ENCODE measurements at places on chromosomes 16 and 17. TPM values are rescaled to one million over a fixed set of nuclear protein-coding genes. Genes with fewer than 3 reads are reported as not detected.

The RNF222 gene
- not detected for total RNA-seq

DNA sequence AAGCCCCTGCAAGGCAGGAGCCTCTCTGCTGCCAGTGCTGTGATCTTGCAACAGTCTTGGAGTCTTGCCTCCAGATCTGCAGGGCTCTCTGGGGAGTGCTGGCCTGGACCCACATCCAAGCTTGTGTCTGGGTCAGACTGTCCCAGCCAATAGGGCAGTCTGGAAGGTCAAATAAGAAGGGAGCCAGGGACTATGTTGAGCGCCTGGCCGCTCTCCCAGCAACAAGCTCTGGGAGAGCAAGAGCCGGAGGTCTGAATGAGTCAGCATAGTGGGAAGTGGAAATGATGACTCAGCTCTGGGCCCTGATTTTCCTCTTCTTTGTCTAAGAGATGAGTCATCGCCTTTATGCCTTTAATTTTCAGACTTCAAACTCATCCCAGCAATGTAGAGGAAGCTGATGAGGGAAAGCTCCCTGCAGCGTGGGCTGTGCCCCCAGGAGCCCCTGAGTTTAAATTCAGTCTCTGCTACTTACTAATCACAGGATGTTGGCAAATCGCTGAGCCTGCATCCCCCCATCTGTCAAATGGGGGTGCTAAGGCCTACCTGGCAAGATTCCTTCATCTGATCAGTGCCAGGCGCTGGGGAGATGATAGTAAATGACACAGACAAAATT is 43.6 kb upstream of the HAPSTR1 start:
- H3K27ac ChIP-seq: peak overlapping the region; percentile 93
- DNase-seq: peak; percentile 100
- H3K4me1 ChIP-seq: peaks cover 47% of the 10 kb centered on the region
- H3K4me3 ChIP-seq: peak overlapping the region; percentile 52
- peaks cover 10% of the 10 kb centered on the region for H3K36me3 ChIP-seq

DNA sequence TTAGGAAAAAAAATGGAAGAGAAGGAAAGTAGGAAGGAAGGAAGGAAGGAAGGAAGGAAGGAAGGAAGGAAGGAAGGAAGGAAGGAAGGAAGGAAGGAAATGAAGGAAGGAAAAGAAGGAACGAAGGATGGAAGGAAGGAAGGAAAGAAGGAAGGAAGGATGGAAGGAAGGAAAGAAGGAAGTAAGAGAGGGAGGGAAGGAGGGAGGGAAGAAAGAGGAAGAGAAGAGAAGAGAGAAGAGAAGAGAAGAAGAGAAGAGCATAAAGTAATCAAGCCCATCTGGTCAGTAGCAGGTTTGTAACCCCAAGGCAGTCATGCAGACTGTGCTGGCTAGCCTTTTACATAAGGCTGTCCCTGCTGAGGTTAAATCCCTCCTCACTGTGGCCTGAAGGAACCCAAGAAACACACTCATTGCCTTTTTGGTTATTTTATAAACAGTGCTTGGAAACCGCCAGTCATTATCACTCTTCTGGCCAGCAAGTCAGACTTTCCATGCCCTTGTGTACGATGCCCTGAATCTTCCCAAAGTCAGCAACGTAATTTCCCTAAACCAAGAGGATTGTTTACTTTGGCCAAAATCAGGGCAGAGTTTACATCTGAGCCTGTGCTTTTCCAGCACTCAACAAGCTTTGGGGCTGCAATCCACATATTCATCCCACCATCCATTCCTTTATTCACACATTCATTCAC is 409.6 kb upstream of the MAF start:
- no peaks in the 10 kb centered on the region for H3K36me3 ChIP-seq
- no peak for DNase-seq
- H3K4me3 ChIP-seq: no peak overlapping the region
- H3K4me1 ChIP-seq: no peaks in the 10 kb centered on the region
- H3K27me3 ChIP-seq: peaks cover 3% of the 10 kb centered on the region
- H3K27ac ChIP-seq: no peak overlapping the region

The MEIOC gene
- not detected for total RNA-seq

The KRTAP2-1 gene
- 0.38 TPM for total RNA-seq

The CCL17 gene
- total RNA-seq: not detected

The OTOP3 gene
- not detected for total RNA-seq

GRCh38 chr17:33302394-33302793 is 9.3 kb upstream of the ASIC2 start:
- no peaks in the 10 kb centered on the region for H3K4me1 ChIP-seq

GRCh38 chr17:72423286-72423589 is 302.4 kb downstream of the SOX9 start:
- H3K27me3 ChIP-seq: no peaks in the 10 kb centered on the region
- no peak for DNase-seq
- peaks cover 49% of the 10 kb centered on the region for H3K4me1 ChIP-seq
- H3K36me3 ChIP-seq: peaks cover 8% of the 10 kb centered on the region

DNA sequence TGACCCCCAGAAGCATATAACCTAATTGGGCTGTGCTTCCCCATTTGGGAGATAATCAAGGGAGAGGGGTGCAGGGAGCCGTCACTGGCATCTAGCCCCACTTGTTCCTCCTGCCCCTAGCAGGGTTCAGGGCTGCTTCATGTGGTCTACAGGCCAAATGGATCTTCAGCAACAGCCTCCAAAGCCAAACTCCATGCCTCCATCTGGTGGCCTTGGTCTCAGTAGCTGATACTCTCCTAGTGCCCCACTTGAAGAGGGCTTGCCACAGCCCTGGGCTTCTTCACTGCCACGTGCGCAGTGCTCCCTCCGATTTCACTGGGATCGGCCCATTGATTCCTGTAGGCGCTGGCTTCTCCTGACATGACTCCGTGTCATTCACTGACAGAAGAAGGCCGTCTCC is 24.6 kb downstream of the LYRM9 start:
- no peak overlapping the region for H3K27ac ChIP-seq
- H3K4me3 ChIP-seq: no peak overlapping the region
- no peak for DNase-seq
- H3K27me3 ChIP-seq: peaks cover 18% of the 10 kb centered on the region
- H3K4me1 ChIP-seq: no peaks in the 10 kb centered on the region

GRCh38 chr17:39683295-39683939 is 4.4 kb downstream of the PGAP3 start:
- peaks cover 13% of the 10 kb centered on the region for H3K4me1 ChIP-seq
- H3K27ac ChIP-seq: no peak overlapping the region
- no peak overlapping the region for H3K4me3 ChIP-seq
- DNase-seq: no peak
- no peaks in the 10 kb centered on the region for H3K27me3 ChIP-seq
- H3K36me3 ChIP-seq: peaks cover 12% of the 10 kb centered on the region

DNA sequence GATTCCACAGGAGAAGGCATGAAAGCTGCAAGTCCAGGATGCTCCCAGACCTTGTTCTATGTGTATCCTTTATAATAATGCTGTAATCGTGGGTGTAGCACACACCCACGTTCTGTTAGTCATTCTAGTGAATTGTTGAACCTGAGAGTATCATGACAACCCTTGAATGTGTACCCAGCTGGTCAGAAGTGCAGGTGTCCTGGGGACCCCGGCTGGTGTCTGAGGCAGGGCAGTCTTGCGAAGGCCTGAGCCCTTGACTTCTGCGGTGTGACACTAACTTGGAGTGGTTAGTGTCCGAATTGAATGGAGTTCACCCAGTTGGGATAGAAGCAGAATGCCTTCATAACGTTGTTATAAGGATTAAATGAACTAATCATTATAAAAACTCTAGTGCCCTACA is 218.0 kb upstream of the TNRC6C start:
- no peaks in the 10 kb centered on the region for H3K36me3 ChIP-seq
- H3K4me1 ChIP-seq: no peaks in the 10 kb centered on the region
- H3K27me3 ChIP-seq: peaks cover 31% of the 10 kb centered on the region
- no peak overlapping the region for H3K27ac ChIP-seq
- no peak for DNase-seq
- H3K4me3 ChIP-seq: no peak overlapping the region

- no peak for DNase-seq
- H3K36me3 ChIP-seq: peaks cover 10% of the 10 kb centered on the region
- H3K27ac ChIP-seq: no peak overlapping the region
- no peak overlapping the region for H3K4me3 ChIP-seq
Measured at GRCh38 chr17:64164596-64165285, 34.8 kb upstream of the ERN1 start.

The KCNJ18 gene
- not detected for total RNA-seq

DNA sequence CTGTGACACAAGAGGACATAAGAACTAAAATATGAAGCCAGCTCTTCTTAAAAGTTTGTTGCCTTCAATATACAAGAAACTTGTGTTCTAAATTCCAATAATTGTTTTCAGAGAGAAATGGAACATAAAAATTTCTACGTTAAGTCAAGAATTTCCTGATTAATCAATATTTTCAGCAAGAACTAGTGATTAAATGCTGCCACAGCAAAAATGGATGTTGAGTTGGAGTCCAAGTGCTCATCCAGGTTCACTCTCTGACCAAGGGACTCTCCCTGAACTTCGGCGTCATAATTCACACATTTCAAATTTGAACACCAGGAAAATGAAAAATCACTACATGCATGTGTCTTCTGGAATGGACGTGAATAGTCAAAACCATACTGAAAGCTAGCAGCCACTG is 1263.6 kb upstream of the GOT2 start:
- no peaks in the 10 kb centered on the region for H3K36me3 ChIP-seq
- no peak for DNase-seq
- H3K27ac ChIP-seq: no peak overlapping the region
- no peaks in the 10 kb centered on the region for H3K27me3 ChIP-seq

GRCh38 chr16:53757971-53758609 is 54.1 kb downstream of the FTO start:
- H3K36me3 ChIP-seq: peaks cover 17% of the 10 kb centered on the region
- no peak for DNase-seq
- peaks cover 39% of the 10 kb centered on the region for H3K4me1 ChIP-seq
- H3K27me3 ChIP-seq: no peaks in the 10 kb centered on the region
- H3K27ac ChIP-seq: no peak overlapping the region
- no peak overlapping the region for H3K4me3 ChIP-seq

GRCh38 chr17:70582777-70583176 is 413.4 kb downstream of the KCNJ2 start:
- no peaks in the 10 kb centered on the region for H3K27me3 ChIP-seq
- DNase-seq: no peak
- H3K27ac ChIP-seq: no peak overlapping the region
- peaks cover 4% of the 10 kb centered on the region for H3K36me3 ChIP-seq

- H3K36me3 ChIP-seq: peaks cover 58% of the 10 kb centered on the region
- DNase-seq: no peak
- H3K4me3 ChIP-seq: no peak overlapping the region
Measured at GRCh38 chr17:41984454-41984853, 17.9 kb downstream of the CNP start.

The SOX15 gene
- 0.84 TPM for total RNA-seq

DNA sequence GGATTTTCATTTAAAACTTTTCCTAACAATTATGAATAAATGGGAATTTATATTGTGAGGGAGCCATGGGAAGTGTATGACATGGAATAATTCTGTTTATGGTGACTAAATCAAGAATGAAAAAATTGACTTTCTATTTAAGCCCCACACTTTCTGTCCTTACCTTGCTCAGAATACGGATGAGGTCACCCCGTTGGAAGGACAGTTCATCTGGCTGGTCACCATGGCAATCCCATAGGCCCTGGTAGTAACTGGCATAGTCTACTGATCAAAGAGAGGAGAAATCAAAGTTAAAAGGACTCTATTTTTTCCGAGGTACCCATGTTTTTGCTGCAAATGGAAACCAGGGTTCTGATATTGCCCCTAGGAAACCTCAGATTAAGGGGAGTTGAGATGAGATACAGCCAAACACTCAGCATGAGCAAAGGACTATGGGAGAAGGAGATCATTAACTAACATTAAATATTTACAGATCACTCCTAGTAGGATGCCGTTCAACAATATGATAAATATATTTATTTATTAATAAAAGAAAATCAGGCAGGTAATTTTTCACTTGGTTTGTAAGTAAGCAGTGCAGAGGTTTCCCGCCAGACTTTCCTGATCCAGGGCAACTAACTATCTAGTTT is 54.9 kb downstream of the SNX11 start:
- peaks cover 43% of the 10 kb centered on the region for H3K27me3 ChIP-seq
- no peak for DNase-seq
- H3K4me1 ChIP-seq: no peaks in the 10 kb centered on the region
- no peak overlapping the region for H3K27ac ChIP-seq
- H3K36me3 ChIP-seq: no peaks in the 10 kb centered on the region

DNA sequence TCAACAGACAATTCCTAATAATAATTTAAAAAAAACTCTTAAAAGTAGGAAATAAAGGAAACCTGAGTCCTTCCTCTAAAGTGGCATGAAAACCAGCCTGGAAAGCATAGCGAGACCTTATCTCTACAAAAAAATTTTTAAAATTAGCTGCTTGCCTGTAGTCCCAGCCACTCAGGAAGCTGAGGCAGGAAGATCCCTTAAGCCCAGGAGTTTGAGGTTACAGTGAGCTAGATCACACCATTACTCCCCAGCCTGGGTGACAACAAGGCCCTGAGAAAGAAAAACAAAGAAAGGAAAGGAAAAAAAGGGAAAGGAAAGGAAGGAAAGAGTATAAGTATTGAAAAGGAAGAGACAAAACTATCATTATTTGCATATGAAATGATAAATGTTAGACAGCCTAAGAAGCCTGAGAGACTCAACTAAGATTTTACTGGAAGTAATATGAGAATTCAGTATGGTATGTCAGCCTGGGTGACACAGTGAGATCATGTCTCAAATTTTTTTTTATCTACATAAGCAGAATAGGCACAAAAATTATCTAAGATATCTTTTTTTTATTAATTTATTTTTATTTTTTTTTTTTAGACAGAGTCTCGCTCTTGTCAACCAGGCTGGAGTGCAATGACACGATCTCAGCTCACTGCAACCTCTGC is 113.0 kb downstream of the GOSR1 start:
- H3K36me3 ChIP-seq: peaks cover 9% of the 10 kb centered on the region
- H3K4me1 ChIP-seq: peaks cover 22% of the 10 kb centered on the region
- H3K4me3 ChIP-seq: no peak overlapping the region
- no peaks in the 10 kb centered on the region for H3K27me3 ChIP-seq

The NARF gene
- total RNA-seq: 33.6 TPM

- H3K27me3 ChIP-seq: peaks cover 19% of the 10 kb centered on the region
- DNase-seq: no peak
- no peaks in the 10 kb centered on the region for H3K4me1 ChIP-seq
- H3K27ac ChIP-seq: no peak overlapping the region
- no peak overlapping the region for H3K4me3 ChIP-seq
Measured at GRCh38 chr17:49123061-49123460, 9.5 kb upstream of the B4GALNT2 start.

DNA sequence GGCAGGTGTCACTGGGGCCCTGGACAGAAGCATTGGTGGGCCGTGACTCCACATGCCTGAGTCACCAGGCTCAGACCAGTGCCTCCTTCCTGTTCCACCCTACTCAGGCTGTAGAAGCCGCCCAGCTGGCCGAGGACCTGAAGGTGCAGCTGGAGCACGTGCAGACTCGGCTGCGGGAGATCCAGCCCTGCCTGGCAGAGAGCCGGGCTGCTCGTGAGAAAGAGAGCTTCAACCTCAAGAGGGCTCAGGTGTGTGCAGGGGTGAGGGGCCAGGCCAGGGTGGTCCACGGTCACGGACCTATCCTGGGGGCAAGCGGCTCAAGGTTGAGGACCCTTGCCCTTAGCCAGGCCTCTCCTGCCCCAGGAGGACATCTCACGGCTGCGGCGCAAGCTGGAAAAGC is 9.6 kb downstream of the RNF40 start:
- no peak overlapping the region for H3K27ac ChIP-seq
- no peak overlapping the region for H3K4me3 ChIP-seq
- peaks cover 34% of the 10 kb centered on the region for H3K36me3 ChIP-seq
- DNase-seq: no peak
- peaks cover 19% of the 10 kb centered on the region for H3K4me1 ChIP-seq
- H3K27me3 ChIP-seq: peaks cover 12% of the 10 kb centered on the region

- H3K4me1 ChIP-seq: peaks cover 53% of the 10 kb centered on the region
- peaks cover 6% of the 10 kb centered on the region for H3K27me3 ChIP-seq
Measured at GRCh38 chr16:4378161-4378666, 6.6 kb downstream of the VASN start.

The CDC6 gene
- 28.1 TPM for total RNA-seq
